Activated CD8-positive, alpha-beta memory T cell treated with anti-CD3 and anti-CD28 coated beads, Interleukin-2, amount 10 ng/mL, durations not matched to agents 7 days and 5 days (primary cell): ENCODE measurements at places on chromosomes 3 and 15. TPM values are rescaled to one million over a fixed set of nuclear protein-coding genes. Genes with fewer than 3 reads are reported as not detected.
A peak's percentile ranks its signal among the peaks of the same experiment; 100 is the strongest.

DNA sequence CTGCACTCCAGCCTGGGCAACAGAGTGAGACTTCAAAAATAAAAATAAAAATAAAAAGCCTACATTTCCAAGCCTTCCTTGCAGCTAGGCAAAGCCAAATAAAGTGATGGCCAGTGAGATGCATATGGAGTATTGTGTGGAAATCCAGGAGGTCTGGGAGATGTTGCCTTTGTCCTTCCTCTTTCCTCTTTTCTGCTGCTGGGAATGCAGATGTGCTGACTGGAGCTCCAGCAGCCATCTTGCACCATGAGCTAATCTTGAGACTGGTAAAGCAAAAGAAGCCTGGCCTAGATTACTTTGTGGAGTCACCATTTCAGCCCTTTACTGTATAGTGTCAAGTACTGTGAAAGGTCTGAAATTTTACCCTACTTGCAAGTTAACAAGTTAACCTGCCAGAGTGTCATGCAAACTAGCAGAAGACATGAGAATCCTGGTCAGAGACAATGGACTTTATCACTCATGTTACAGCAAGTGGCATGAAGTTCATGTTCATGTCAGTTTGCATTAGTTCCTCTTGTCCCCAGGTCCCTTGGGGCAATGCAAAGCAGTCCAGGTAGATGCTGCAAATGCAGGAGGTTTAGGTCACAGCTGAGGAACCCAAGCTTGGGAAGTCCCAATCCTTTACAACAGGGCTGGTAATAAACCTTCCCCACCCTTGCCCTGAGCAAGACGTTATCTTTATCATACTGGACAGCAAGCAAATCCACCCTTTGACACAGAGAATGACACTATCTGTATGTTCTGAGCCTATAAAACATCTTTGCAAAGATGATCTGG lies 103.1 kb downstream of the TLE3 start:
- H3K36me3 ChIP-seq = no peaks in the 10 kb centered on the region
- DNase-seq = no peak
- H3K4me1 ChIP-seq = no peaks in the 10 kb centered on the region
- peaks cover 24% of the 10 kb centered on the region for H3K27me3 ChIP-seq

DNA sequence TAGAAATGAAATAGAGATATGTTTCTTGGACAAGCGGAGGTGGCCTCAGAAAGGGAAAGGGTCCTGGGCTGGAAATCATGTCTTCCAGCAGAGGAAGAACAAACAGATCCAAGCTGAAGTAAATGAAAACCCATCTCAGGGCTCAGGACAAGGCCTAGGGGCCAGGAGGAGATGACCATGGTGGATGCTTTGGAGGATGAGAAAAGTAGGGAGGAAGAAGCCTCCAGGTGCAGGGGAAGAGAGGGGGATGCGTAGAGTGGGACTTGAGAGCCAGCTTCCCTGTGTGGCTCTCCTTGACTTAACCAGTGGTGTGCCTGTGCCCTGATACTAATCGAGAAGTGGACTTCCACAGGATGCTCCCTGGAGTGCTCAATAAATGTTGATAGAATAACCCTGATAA lies 203.2 kb downstream of the FAM43A start:
- peaks cover 16% of the 10 kb centered on the region for H3K27me3 ChIP-seq
- H3K27ac ChIP-seq = no peak overlapping the region
- DNase-seq = peak; percentile 23
- H3K4me3 ChIP-seq = no peak overlapping the region

DNA sequence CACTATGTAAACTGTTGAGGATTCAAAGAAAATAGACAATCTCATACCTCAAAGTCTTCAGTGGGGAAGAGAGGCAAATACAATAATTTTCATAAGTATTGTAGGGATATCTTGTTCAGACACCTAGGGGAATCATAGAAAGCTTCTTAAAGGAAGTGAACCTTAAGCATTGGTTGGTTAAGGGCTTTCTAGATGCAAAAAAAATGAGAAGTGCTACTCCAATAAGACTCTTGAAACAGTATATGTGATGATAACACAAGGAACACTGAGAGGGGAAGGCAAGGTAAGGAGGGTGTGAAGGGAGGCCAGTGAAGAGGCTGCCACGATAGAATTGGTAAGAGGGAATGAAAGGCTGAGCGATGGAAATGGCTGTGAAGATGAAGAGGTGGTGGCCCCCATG lies 104.1 kb downstream of the TPRG1 start:
- no peaks in the 10 kb centered on the region for H3K27me3 ChIP-seq
- H3K27ac ChIP-seq = no peak overlapping the region
- H3K4me1 ChIP-seq = peaks cover 27% of the 10 kb centered on the region

- H3K27ac ChIP-seq = no peak overlapping the region
- peaks cover 6% of the 10 kb centered on the region for H3K4me1 ChIP-seq
- H3K36me3 ChIP-seq = peaks cover 32% of the 10 kb centered on the region
- H3K27me3 ChIP-seq = no peaks in the 10 kb centered on the region
These were observed 18.7 kb downstream of the FBXL22 start for GRCh38 chr15:63615935-63616334.

Gene MKRN2OS
- total RNA-seq = not detected
